Karpas-422 (cell line): ENCODE measurements at places on chromosomes 2 and 18. TPM values are rescaled to one million over a fixed set of nuclear protein-coding genes. Genes with fewer than 3 reads are reported as not detected.

The ANKRD30BL gene
- total RNA-seq = not detected in 2 replicates

The OTX1 gene
- 1.9 and 6.4 TPM in 2 replicates for total RNA-seq

The KLF11 gene
- total RNA-seq = not detected in 2 replicates

The SH3RF3 gene
- total RNA-seq = 0.11 and 0.34 TPM in 2 replicates

The G6PC2 gene
- not detected in 2 replicates for total RNA-seq

- no peaks in the 10 kb centered on the region for H3K27me3 ChIP-seq
These were observed 3.7 kb downstream of the ANKRD23 start for GRCh38 chr2:96839875-96840850.

GRCh38 chr2:236473691-236474090 lies 95.9 kb upstream of the ACKR3 start:
- no peaks in the 10 kb centered on the region for H3K27me3 ChIP-seq
- H3K27ac ChIP-seq = no peak overlapping the region
- no peaks in the 10 kb centered on the region for H3K4me1 ChIP-seq

DNA sequence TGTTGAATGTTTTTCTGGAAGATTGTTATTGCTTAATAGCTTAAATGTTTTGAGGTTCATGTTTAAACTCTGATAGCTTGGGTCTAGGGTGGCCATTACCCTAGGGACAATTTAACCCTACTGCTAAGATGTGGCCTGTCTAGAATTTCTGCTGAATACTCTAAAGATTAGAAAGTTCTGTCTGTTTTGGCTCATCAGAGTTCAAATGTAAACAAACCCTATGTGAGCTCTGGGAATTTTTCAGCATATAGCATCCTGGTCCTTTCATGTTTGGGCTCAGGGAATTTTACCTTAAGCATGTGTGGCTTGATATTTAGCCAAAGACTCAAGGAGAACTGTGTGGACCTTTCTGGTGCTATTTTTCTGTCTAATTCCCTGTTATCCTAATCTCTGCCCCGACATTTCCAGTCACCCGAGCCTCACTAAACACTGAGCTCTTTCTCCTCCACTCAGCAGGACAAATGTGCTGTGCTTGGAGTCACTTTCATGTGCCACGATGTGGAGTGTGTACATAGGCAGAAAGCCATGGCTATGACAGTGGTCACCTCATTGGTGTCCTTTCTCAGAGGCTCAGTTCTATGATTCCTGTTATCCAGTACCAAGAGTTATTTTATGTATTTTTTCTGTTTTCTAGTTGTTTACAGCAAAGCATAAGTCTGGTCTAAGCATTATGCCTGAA lies 492.5 kb upstream of the SPHKAP start:
- no peak for DNase-seq
- H3K36me3 ChIP-seq = no peaks in the 10 kb centered on the region
- H3K27me3 ChIP-seq = no peaks in the 10 kb centered on the region
- H3K4me1 ChIP-seq = no peaks in the 10 kb centered on the region
- no peak overlapping the region for H3K27ac ChIP-seq
- H3K4me3 ChIP-seq = no peak overlapping the region

GRCh38 chr2:2871480-2872308 lies 505.9 kb downstream of the EIPR1 start:
- no peak for DNase-seq
- no peaks in the 10 kb centered on the region for H3K27me3 ChIP-seq
- H3K4me3 ChIP-seq = no peak overlapping the region
- no peaks in the 10 kb centered on the region for H3K36me3 ChIP-seq
- H3K27ac ChIP-seq = no peak overlapping the region

GRCh38 chr2:36253086-36253485 lies 102.5 kb upstream of the CRIM1 start:
- no peaks in the 10 kb centered on the region for H3K27me3 ChIP-seq
- no peak overlapping the region for H3K4me3 ChIP-seq
- H3K4me1 ChIP-seq = no peaks in the 10 kb centered on the region
- DNase-seq = no peak
- no peak overlapping the region for H3K27ac ChIP-seq

GRCh38 chr2:188786368-188786841 lies 187.8 kb upstream of the COL3A1 start:
- no peaks in the 10 kb centered on the region for H3K36me3 ChIP-seq
- no peak overlapping the region for H3K27ac ChIP-seq
- no peak for DNase-seq
- H3K4me3 ChIP-seq = no peak overlapping the region
- H3K27me3 ChIP-seq = no peaks in the 10 kb centered on the region
- H3K4me1 ChIP-seq = no peaks in the 10 kb centered on the region

DNA sequence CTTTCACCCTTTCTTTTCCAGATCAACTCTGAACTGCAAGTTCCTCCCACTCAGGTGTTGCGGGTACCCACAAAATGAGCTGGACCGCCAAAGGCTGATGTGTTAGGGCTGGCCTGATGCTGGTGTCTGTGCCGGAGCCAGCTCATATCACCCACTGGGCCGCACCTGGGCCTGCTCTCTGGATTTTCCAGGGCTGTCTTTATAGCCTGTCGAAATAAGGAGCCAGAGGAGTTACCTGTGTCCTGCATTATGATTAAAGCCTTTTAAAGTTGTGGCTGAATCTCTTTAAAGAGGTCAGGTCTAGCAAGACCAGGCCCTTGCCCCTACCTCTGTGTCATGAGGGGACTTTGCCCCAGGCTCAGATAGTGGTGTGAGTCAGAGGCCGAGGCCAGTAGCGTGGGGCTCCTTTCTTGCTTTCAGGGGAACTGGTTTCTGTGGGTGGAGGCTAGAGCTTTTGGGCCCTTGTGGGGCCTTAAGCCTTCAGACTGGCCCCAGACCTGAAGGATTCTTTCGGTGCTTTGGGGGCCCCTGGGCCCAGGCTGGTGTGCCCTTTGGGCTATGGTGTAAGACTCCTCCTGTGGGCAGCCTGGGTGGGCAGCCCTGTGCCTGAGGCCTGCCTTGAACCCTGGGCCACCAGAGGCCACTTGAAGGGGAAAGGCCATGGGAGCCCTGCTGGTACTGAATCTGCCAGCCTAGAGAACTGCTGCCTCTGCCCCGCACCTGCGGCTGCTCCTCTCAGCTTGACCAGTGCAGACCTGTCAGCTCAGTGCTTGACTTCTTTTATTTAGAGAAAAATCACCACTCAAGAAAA lies 21.3 kb downstream of the OTOF start:
- no peak for DNase-seq
- no peak overlapping the region for H3K4me3 ChIP-seq
- H3K4me1 ChIP-seq = no peaks in the 10 kb centered on the region
- H3K27me3 ChIP-seq = no peaks in the 10 kb centered on the region
- no peak overlapping the region for H3K27ac ChIP-seq

DNA sequence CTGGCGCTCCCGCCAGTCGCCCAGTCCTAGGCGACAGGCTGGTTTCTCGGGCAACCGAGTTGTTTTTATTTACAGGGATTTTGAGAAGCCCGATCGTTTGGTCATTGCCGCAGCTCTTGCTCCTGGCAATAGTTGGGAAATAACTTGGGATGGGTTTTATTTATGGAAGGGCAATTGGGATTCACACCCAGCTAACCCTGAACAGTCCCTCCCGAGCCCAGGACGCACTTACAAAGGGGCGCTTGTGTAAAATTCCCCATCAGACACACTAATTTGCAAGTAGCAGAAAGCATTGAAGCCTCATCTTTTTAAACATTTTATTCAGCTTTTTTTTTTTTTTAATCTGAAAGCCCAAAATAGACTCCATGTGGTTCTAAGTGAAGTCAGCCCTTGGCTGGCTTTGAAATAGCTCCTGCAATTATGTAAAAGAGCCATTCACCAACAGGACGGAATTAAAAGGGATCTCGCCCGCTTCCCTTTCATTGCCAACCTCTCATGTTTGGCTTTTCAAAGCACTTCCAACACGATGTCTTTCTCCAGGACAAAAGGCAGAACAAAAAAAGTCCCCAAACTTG lies 3.6 kb upstream of the GBX2 start:
- H3K4me1 ChIP-seq = no peaks in the 10 kb centered on the region
- H3K27me3 ChIP-seq = no peaks in the 10 kb centered on the region
- DNase-seq = no peak
- H3K4me3 ChIP-seq = no peak overlapping the region

DNA sequence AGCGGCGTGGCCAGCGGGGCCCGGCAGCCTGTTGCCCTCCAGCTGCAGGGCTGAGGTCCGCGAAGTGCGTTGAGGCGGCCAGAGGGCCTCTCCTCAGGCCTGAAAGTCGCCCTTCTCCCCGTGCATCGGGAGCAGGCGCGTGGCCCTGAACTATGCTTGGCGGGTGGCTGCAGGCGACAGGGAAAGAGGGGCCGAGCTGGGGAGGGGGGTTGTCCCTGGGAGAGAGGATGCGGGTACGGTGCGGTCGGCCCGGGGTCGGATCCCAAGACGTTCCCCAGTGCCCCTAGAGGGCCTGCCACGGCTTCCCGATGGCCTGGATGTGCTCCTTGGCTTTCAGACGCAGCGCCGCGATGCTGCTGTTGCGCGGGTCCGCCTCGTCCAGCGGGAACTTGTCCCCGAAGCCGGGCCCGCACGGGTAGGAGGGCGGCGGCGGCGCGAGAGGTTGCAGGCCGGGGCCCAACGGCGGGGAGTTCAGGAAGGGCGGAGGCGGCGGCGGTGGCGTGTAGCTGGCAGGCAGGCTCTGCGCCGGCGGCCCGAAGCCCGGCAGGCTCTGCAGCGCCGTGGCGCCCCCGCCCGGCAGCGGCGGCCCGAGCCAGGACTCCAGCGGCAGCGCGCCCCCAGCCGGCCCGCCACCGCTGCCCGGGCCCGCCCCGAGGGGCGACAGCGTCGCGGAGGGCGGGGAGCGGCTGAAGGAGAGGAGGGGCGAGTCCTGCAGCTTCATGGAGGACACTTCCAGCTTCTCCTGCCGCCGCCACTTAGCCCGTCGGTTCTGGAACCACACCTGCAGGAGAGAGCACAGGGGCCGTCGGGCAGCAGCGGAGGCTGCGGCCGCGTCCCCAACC lies 4.3 kb downstream of the RAX start:
- DNase-seq = no peak
- no peaks in the 10 kb centered on the region for H3K36me3 ChIP-seq
- H3K27me3 ChIP-seq = no peaks in the 10 kb centered on the region
- no peak overlapping the region for H3K27ac ChIP-seq
- H3K4me3 ChIP-seq = no peak overlapping the region

GRCh38 chr2:131543385-131543891 lies 15.8 kb downstream of the CCDC74A start:
- no peaks in the 10 kb centered on the region for H3K4me1 ChIP-seq
- H3K4me3 ChIP-seq = no peak overlapping the region
- no peaks in the 10 kb centered on the region for H3K27me3 ChIP-seq
- DNase-seq = no peak
- no peaks in the 10 kb centered on the region for H3K36me3 ChIP-seq

- H3K4me3 ChIP-seq = no peak overlapping the region
- DNase-seq = no peak
- peaks cover 17% of the 10 kb centered on the region; the same call in 1 of the 2 replicates for H3K36me3 ChIP-seq
- no peak overlapping the region for H3K27ac ChIP-seq
These were observed 18.8 kb downstream of the ENOSF1 start for GRCh38 chr18:693466-694187.

DNA sequence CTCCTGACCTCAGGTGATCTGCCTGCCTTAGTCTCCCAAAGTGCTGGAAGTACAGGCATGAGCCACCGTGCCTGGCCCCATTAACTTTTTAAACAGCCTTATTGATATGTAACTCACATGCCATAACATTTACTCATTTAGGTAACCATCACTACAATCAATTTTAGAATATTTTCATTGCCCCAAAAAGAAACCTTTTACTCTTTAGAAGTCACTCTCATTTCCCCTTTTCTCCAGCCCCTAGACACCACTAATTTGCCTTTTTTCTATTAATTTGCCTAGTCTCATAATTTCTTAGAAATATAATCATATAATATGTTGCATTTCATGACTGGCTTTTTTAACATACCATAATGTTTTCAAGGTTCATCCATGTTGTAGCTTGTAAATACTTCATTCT lies 57.2 kb upstream of the TACR1 start:
- peaks cover 7% of the 10 kb centered on the region for H3K4me1 ChIP-seq
- DNase-seq = peak; percentile 67
- no peaks in the 10 kb centered on the region for H3K36me3 ChIP-seq

- no peaks in the 10 kb centered on the region for H3K27me3 ChIP-seq
- H3K36me3 ChIP-seq = 0 out of 2 replicates have a peak, but pooled peaks cover 4% of the 10 kb centered on the region
- H3K27ac ChIP-seq = no peak overlapping the region
- DNase-seq = no peak
- H3K4me3 ChIP-seq = no peak overlapping the region
- H3K4me1 ChIP-seq = no peaks in the 10 kb centered on the region
These were observed 78.1 kb downstream of the RTTN start for GRCh38 chr18:70127359-70127758.

DNA sequence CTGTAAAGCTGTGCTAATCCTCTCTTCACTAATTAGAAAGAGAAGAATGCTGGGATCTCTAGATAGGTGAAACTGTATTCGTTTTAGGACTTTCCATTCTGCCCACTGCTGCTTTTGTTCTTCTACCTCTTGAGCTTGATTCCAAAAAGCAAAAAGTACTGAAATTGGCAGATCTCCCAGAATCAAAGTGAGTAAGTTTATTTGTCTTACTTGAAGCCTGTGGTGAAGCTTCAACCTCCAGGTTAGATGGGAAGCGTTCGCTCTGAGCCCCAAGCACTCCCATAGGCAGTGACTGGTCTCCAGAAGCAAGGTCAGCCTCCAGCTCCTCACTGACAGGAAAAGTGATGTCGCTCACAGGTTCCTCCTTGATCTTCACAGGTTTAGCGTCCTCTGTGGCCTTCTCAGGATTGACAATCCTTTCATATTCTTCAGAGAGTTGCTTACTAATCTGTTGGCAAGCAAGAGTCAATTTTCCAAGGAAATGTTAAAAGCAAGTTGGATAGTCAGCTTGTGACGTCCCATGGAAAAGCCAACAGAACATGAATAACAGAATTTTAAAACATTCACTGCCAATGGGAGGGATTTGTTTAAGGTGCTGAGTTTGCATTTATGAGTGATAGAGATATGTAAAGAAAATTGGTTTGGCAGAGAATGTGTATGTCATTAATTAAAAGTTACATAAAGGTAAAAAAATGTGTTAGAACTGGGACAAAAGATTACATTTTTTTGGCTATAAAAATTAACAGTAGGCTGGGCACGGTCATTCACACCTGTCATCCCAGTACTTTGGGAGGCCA lies 8.1 kb downstream of the SUPT7L start:
- H3K4me1 ChIP-seq = peaks cover 3% of the 10 kb centered on the region; the same call in 1 of the 2 replicates
- H3K27ac ChIP-seq = no peak overlapping the region
- peaks cover 60% of the 10 kb centered on the region; the same call in 1 of the 2 replicates for H3K36me3 ChIP-seq
- no peak for DNase-seq
- no peak overlapping the region for H3K4me3 ChIP-seq

DNA sequence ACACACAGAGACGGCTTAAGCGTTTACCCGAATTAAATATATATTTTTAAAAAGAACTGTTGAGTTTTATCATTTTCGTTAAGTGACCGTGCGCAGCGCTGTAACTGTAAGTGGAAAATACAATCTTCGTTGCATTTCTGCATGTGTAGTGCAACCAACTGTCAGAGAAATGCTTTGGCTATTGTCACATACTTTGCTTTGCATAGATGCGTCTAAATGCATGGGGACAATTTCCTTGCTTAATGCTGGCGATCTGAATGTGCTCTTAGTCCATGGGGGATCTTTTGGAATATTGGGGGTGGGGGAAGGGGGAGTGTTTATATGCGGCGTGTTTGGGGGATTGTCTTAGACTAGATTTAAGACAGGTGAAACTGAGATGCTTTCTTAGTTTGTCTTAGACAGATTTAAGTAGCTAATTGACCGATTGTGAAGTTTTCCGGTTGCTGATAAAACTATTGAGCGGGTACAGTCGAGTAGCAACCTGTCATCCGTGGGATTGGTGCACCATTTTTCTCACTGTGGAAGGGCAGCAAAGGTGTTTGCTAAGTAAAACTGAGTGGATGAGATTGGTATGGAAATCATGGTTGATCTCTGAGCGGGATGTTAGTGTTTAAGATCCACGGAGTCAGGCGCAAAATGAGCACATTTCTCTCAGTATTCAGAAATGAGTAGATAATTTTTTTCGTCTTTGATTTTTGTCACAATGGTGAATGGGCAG lies 476 bp downstream of the VSNL1 start:
- H3K27ac ChIP-seq = no peak overlapping the region
- H3K27me3 ChIP-seq = no peaks in the 10 kb centered on the region
- no peaks in the 10 kb centered on the region for H3K36me3 ChIP-seq
- no peak overlapping the region for H3K4me3 ChIP-seq
- H3K4me1 ChIP-seq = no peaks in the 10 kb centered on the region
